ENCODE measurements at places on chromosomes 1 and 21.

- DNase-seq, result no peak
These were observed 11.0 kb downstream of the EGLN1 start for GRCh38 chr1:231411036-231411531.

DNA sequence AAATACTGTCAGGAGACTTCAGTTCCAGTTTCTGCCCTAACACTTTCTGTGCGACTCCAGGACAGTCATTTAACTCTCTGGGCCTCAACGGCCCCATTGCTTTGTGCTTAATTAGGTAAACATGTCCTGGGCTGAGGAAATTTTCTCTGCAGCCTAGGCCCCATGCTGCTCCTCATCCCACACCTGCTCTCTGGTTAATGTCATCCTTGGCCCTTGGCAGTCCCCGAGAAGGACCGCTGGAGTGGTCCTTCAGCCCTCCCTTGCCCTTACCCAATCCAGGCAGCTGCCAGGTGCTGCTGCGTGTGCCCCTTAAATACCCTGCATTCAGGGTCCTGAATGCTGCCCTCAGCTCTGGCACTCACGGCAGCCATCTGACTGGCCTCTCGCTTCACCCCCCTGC lies 18.7 kb downstream of the UBL4B start:
- peak; percentile 17 for DNase-seq

GRCh38 chr1:10880063-10880462 lies 83.6 kb upstream of the CASZ1 start:
- no peak for DNase-seq

GRCh38 chr21:45580576-45581321 lies 38.5 kb upstream of the SLC19A1 start:
- DNase-seq, result peak; percentile 10

DNA sequence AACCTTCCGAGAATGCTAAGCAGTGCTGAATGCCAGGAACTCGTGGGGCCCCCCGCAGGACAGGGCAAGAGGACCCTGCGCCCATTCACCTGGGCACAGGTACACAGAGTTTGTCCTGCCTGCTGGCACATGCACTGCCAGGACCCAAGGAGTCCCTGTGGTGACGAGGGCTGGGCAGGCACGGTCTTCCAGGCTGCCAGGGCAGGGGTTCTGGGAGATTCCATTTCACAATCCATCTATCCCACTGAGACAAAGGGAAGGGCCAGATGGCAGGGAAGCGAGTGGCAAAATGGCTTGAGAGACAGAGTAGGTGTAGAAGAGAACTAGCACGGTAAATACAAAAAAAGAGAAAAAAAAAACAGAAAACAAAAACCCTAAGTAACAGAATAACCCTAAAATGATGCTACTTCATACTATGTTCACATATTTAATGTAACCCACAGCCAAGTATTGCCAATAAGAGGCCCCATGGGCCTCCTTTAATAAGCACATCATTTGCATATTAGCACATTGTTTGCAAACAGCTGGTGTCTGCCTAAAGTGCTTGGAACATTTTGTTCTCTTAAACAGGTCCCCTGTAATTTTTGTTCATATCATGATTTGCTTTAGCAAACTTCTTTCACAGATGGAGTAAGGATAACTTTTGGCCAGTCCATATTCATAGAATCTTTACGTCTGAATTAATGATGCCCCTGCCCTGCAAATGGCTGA lies 83.8 kb downstream of the STUM start:
- DNase-seq, result no peak
